RWPE2 (cell line): ENCODE measurements at places on chromosomes 5 and 9.

DNA sequence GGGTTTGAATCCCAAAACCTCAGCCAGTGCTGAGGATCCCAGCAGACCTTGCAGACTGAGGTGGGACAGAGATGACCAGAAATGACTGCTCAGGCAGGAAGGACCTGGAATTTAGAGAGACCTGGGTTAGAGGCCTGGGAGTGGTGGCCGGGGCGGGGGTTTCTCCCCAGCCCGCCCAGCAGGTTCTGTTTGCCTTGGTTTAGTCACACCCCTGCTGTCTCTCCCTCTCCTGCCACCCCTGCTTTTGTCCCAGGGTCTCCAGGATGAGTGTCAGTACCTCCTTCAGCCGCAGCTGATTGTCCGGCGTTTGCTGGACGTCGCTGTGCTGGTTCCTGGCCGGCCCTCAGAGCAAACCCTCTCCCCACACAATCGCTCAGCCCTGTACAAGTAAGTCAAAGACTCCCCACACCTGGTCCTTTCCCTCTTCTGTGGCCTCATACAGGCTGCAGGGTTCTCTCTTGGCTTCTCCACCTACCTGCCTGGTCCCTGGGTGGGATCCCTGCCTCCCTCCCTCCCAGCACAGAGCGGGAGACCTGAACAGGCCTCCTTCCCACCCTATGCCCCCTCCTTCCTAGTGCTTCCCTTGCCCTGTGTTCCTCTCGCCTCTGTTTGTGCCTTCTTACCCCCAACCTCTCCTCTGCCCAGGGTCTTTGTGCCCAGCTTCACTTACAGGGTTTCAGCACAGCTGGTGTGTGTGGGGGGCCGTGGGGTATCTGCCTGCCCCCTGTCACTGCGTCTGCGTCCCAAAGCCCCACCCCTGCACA, 12.0 kb downstream of the TMEM8B start:
- no peak for DNase-seq

DNA sequence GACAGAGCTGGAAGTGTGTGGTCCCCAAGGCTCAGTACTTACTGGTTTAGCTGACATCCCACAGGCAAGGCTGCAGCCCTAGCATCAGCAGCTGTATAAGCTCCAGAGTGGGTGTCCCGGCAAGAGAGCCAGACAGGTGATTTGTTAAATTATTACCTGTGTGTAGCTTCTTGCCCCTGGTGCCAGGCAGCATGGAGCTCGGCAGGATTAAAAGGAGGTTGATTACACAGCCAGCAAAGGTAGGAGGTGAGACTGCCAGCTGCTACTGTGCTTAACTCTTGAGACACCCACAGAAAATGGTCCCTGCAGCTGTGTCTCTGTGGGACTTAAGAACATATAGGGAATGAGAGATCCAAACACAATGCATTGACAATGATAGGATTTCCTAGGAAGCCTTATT, 54.2 kb downstream of the ARHGAP26 start:
- no peak for DNase-seq

DNA sequence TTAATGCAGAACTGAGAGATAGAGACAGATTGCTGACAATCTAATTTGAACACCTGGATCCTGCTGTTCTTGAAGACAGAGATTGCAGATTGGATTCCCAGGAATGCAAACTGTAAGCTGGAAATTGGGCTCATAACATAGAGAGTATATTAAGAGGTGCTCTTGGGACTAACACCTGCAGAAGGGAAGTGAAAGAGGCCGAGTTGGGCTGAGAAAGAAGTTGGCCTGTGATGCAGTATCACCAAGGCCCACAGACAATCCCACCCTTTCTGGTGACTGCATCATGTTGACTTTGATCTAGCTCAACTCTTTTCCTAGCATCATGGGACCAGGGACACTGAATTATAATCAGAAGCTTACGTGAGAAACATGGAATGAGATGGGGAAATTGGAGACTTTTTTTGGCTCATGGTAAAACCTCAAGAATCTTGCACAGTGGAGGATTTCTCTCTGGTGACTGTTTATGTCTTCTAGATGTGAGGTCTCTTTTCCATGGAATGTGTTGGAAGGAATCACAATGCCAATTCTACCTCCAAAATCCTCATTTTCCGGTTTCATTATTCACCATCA, 36.5 kb upstream of the NUDT12 start:
- no peak for DNase-seq

GRCh38 chr5:115636008-115636407, 10.2 kb upstream of the TMED7 start:
- DNase-seq, result no peak

DNA sequence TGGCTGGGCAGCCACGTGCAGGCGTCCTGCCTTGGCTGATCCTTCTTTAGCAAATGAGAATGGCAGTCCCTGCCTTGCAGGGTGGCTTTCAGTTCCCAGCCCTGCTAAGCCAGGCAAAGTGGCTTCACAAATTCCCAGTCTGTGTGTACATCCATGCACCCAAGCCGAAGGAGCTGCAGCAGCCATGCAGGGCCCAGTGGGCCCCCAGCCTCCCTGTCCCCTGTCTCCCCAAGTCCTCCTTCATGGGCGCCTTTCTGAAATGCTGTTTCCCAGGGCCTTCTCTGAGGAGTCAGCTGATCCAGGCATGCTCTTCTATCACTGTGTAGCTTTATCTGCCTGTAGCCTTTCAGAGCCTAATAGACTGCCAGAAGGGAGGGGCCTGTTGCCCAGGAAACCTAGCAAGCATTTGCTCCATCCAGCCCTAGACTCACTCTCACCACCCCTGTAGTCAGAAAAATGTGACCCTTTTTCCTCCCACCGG, 47.4 kb upstream of the SHC3 start:
- DNase-seq, result no peak

DNA sequence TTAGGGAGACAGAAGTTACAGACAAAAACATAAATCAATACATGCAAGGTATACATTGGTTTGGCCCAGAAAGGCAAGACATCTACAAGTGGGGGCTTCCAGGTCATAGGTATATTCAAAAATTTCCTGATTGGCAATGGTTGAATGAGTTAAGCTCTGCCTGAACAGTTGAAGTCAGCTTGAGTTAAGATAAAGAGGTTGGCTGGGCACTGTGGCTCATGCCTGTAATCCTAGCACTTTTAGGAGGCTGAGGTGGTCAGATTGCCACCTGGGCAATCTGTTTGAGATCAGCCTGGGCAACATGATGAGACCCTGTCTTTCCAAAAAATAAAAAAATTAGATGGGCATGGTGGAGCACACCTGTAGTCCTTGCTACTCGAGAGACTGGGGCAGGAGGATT, 16.3 kb downstream of the TMC1 start:
- no peak for DNase-seq

- DNase-seq, result no peak
Observed at GRCh38 chr5:137228816-137229215, 270.3 kb downstream of the SPOCK1 start.

- no peak for DNase-seq
Observed at GRCh38 chr9:89498852-89499480, 1.1 kb upstream of the SEMA4D start.

- DNase-seq, result no peak
Observed at GRCh38 chr5:179275941-179276837, 69.1 kb downstream of the ADAMTS2 start.

GRCh38 chr5:99102073-99102697, 173.4 kb upstream of the CHD1 start:
- no peak for DNase-seq

GRCh38 chr9:37978481-37978864, 74.5 kb upstream of the SLC25A51 start:
- no peak for DNase-seq
